ENCODE measurements at places on chromosomes 13 and 19.

DNA sequence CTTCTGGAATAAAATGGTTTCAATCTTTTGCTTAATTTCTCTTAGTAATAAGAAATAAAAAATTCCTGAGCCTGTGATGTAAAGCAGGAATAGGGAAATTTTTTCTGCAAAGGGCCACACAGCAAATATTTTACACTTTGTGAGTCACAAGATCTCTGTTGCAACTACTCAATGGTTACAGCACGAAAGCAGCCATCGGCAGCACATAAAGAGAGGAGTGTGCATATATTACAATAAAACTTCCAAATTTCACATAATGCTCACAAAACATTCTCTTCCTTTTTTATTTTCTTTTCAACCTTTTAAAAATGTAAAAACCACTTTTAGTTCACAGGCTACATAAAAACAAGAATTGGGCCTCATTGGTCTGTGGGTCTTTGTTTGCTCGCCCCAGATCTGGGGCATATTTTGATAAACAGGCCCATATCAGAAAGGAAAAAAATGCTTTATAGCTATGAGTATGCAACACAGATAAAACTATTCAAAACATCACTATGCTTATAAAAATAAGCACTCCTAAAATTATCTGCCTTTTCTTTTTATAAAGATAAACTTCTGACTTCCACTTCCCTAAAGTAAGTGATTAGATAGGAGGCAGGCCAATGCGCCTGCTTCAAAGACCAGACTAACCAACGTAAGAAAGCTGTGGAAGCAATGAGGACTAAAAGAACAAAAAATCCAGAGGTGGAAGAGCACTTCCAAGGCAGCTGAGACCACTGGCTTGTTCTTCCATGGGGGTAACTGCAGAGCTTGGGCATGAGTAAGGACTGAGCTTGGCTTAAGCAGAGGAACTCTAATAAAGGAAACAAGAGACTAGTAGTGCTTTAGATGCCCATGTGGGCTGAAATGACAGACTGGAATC lies 26.5 kb downstream of the MYCBP2 start:
- DNase-seq = no peak

DNA sequence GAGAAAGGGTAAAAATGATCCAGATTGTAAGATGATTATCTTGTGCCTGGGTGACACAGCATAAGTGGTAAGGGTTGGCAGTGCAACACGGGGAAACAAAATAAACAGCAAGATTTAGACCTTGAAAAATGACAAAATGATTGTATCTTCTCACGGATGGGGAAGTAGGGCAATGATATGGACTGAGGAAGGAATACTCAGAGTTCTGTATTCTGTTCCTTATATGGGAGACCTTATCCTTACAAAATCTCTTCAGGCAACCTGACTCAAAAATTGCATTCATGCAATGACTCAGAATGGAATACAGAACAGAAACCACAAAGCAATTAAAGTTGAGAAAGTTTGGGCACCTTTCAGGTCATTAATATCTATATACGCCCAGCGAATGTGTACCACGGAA lies 149.0 kb downstream of the HS6ST3 start:
- no peak for DNase-seq

DNA sequence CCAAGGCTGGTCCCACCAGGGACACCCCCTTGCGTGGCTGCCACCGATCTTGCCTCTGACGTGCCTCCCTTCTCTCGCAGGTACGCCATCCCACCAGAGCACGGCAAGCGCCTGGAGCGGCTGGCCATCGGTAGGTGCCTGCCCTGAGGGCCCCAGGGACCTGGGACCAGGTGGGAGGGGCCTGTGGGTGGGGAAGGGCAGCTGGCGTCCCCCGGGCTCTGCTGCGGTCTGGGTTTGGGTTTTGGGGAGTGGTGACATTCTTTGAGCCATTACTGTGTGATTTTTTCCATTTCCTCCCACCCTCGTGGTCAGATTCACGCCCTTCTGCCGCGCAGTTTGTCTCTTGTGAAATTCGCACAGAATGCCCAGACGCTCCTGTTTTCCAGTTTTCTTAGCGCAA lies 102.0 kb downstream of the KDM4B start:
- no peak for DNase-seq

DNA sequence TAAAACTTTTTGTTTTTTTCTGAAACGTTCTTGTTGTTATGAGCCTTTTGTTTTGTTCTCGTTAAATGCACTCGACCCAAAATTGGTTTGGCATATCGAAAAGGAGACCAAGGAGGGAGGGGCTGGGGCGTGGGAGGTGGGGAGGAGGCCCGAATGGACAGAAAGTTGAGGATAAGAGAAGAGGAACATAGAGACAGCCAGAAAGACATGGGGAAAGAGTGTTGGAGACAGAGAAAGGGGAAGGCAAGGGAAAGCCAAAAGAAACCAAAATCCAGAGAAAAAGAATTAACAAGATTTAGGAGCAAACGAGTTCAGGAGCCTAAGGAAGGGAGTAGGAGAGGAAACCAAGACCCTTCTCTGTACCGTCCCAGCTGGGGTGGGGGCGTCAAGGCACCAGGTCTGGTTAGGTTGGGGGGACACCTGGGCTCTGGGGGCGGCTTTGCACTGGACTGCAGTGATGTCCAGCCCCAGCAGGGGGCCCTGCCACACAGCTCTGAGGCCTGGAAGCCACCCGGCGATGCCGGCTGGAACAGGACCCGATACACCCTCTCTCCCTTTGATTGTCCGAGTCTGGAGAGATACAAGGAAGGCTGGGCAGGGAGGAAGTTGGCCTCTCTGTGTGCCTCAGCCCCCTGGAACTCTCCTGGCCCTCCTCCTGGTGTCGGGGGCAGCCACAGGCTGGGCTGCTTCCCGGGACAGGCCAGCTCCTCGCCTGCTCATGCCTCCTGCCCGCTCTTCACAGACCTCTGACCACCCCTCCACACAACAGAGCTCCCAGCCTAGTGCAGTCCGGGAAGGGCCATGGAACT lies 11.6 kb upstream of the ASF1B start:
- DNase-seq = peak; percentile 36

DNA sequence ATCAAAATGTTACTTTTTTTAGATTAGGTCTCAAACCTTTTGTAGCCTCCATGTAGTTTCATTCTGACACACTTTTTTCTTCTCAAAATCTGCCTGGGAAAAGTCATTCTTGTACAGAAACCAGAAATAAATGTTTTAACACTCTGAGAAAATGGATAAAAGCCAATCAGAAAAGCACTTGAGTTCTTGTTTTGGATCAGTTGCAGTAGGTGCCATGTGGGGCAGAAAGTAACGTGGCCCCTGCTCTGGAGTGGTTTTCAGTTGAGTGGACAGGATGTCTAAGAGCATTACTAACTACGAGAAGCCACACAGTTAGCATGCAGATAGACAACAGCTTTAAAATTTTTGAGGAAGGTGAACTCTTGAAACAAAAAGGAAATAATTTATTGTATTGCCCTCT lies 19.1 kb downstream of the GPR183 start:
- no peak for DNase-seq

- no peak for DNase-seq
Measured at GRCh38 chr19:3338541-3339181, 27.7 kb upstream of the NFIC start.

DNA sequence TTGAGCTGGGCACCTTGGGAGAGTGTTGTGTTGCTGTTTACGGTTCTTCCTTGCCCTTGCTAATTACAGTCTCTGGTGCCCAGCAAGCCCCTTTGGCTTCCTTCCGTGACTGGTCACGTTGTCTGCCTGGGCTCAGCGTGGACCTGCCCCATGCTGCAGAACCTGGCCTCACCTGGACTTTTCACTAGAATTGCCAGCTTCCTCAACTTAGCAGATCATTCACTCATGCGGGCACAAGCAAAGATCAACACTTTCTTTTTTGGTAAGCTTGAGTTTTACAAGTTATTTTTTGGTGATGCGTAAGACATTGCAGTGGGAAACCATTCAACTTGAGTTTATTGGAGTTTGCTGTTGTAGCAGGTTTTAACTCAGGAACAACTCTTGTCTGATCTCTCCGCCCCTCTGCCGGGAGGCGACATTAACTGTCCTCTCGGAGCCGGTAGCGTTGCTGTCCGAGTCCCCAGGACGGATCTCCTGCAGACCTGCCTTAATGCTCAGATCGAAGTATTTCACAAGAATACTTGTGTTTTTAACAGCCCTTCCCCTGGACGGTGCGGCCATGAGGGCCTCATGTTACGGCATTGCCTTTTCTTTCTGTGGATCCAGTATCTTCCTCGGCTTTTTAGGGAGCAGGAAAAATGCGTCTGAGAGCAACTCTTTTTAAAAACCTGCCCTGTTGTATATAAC lies 15.7 kb upstream of the TEX29 start:
- no peak for DNase-seq

DNA sequence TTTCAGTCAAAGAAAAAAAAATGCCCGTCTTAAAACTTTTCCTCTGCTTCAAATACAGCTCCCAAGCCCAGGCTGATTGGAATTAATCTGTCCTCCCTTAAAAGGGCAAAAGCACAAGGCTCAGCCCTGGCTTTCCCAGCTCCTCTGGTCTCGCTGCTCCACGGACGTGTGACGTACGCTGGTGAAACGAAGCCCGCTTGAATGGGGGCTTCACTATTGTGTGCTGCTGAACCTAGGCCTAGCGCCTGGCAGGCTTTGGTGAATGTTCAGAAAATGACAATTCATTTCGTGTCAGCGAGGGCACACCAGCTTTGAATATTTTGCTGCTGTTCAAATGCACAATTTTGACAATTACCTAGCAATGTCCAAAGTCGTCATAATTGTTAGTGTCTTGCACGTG lies 615 bp upstream of the ZNF135 start:
- DNase-seq = no peak

DNA sequence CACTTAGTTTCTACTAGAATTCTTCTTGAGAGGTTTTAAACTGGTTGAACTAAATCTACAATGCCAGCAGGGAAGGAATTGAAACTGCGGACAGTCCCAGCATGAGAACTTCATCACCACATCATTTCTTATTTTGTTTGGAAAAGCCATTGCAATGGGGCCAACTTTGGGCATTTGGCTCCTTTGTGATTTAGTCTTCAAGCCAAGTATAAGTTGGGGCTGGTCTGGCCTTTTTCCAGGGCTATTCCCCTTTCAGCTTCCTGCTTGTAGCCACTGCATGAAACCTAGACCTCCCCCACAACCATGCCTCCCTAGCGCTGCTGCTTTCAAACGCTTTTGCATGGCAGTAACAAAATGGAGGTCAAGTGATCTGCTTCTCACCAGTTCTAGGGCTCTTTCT lies 142.3 kb downstream of the RGCC start:
- no peak for DNase-seq

DNA sequence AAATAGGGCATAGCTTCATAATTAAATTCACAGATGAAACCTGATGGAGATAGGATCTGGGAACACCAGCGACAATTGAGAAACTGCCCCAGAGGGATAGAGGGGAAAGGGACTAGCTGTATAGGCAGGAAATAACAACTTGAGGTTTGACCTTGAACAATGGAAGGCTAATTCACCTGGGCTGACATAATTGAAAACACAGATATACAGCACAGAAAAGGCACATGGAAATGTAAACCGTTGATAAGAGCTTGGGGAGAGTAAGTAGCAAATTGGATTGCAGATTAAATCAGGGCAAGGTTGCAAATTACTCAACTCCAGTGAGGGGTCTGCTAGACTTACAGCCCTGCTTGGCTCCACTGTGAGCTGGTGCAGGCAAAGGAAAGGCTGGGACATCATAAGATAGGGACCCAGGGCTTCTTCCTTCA lies 246.7 kb downstream of the DLEU7 start:
- no peak for DNase-seq

GRCh38 chr13:109651854-109652253 lies 134.5 kb downstream of the IRS2 start:
- DNase-seq = no peak

DNA sequence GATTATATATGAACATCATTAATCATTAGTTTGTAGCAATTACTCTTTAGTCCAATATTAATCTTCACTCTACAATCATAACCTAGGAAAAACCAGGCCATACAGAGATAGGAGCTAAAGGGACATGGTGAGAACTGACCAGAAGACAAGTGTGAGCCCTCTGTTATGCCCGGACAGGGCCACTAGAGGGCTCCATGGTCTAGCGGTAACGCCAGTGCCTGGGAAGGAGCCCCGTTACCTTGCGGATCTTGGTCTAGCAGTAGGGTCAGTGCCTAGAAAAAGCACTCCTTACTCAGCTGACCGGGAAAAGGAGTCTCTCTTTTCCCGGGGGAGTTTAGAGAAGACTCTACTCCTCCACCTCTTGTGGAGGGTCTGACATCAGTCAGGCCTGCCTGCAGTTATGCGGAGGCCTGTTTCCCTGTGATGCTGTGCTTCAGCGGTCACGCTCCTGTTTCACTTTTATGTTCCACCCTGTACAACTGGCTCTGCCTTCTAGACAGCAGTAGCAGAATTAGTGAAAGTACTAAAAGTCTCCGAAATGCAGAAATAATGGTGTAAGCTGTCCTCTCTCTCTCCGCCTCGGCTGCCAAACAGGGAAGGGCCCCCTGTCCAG lies 13.8 kb downstream of the OR7D4 start:
- DNase-seq = peak; percentile 34

DNA sequence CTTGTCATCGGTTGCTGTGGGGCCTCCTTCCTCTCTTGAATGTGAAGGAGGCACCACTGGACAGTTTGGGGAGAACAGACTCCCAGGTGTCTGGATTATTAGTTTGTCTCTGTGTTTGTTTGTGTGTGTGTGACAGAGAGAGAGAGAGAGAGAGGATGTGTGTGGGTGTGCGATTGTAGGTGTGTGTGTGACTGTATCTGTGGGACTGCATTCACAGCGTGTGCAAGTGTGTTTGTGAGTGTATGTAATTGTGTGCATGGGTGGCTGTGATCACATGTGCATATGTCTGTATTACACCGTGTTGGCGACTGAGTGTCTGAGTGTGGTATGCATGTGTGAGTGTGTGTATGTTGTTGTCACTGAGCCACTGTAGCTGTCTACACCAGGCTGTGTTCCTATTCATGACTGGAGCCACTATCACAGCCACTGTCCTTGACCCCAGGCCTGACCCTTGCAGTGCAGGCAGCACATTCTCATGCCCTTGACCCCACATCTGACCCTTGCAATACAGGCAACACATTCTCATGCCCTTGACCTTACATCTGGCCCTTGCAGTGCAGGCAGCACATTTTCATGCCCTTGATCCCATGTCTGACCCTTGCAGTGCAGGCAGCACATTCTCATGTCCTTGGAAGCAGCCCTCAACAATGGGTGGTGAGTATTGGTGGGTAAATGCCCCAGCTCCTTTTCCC lies 25.1 kb upstream of the CYP4F8 start:
- DNase-seq = no peak

- no peak for DNase-seq
Measured at GRCh38 chr13:77460195-77460594, 75.3 kb upstream of the SCEL start.

- DNase-seq = no peak
Measured at GRCh38 chr13:112760435-112760834, 70.6 kb downstream of the ATP11A start.

- DNase-seq = no peak
Measured at GRCh38 chr13:35994131-35994966, 136.8 kb downstream of the DCLK1 start.

GRCh38 chr13:27605610-27606200 lies 14.6 kb downstream of the LNX2 start:
- DNase-seq = no peak

GRCh38 chr13:39037410-39037879 lies 444 bp downstream of the PROSER1 start:
- DNase-seq = no peak

- DNase-seq = no peak
Measured at GRCh38 chr13:101545521-101545920, 93.0 kb downstream of the ITGBL1 start.

GRCh38 chr19:30046522-30046921 lies 104.5 kb downstream of the URI1 start:
- DNase-seq = no peak

GRCh38 chr13:107585469-107586180 lies 629.7 kb downstream of the LIG4 start:
- no peak for DNase-seq

- DNase-seq = no peak
Measured at GRCh38 chr13:67509018-67509417, 278.9 kb upstream of the PCDH9 start.

Measured in HCT116 (cell line).